ENCODE measurements at places on chromosomes 5 and 9.

GRCh38 chr9:76810377-76810957 is 46.2 kb downstream of the PCA3 start:
- DNase-seq = peak; percentile 64

DNA sequence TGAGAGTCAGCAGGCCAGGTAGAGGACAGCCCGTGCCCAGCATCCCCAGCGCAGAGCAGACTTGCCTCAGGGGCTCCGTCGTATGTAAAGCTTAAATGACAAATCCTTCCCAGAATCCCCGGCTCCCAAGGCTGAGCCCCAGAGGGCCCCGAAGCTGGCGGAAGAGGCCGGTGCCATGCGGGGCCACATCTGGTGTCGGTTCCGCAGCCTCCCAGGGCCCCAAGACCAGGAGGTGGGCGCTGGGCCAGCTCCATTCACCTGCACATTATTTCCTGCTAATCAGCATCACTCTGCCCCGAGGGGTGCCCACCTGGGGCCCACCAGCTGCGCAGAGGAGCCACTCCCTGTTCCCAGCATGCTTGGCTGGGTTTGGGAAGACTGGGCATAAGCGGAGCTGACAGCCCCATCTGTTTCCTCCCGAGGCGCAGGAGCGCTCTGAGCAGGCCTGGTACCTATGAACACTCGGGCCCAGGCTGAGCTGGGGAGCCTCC is 124.0 kb upstream of the PPP1R26 start:
- DNase-seq = no peak

GRCh38 chr9:34512131-34513078 is 10.4 kb downstream of the ENHO start:
- no peak for DNase-seq

DNA sequence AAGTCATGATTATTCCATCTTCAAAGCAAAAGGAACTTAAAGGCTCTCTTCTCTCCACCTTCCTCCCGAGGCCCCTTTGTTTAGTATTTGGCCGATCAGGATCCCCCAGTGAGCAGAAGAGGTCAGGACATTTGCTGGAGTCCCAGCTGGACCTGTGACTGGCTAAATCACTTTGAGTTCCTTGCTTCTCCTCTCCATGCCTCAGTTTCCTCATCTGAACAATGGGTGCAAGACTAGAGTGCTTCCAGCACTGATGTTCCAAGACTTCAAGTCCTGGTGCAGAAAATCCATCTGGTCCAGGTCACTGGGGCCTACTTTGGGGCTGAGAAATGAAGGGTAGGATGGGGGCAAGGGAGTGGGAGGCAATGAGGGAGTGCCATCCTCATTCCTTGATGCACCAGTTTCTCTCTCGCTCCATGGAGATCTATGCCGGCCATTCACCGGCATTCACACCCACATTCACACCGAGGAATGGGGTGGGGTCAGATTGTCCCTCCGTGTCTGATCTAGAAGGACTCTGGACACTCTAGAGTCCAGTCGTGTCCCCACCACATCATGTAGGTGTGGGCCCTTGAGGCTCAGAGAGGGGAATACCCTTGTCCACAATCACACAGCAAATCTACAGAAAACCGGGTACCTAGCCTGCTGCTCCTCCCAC is 38.7 kb upstream of the IL17B start:
- DNase-seq = no peak

GRCh38 chr5:38528162-38528703 is 28.2 kb downstream of the LIFR start:
- no peak for DNase-seq

- no peak for DNase-seq
Measured at GRCh38 chr9:38036359-38037084, 32.5 kb downstream of the SHB start.

Data from NCI-H748 treated with DMSO at 0.1 percent for 48 hours (cell line).